Parietal lobe (tissue), 2 donors: ENCODE measurements at places on chromosomes 6 and 20. TPM values are rescaled to one million over a fixed set of nuclear protein-coding genes. Genes with fewer than 3 reads are reported as not detected.

Gene BFSP1
- total RNA-seq: 0.31 TPM

Gene TRPC4AP
- total RNA-seq: 70.1 TPM

Gene LKAAEAR1
- 0.63 TPM for total RNA-seq

Gene ACSS2
- 37.9 TPM for total RNA-seq

Gene SYCP2
- total RNA-seq: 5.3 TPM

Gene GHRH
- total RNA-seq: not detected

Gene COL12A1
- 67.3 TPM for total RNA-seq

Gene PPP1R3D
- total RNA-seq: 2.5 TPM

Gene ERVFRD-1
- not detected for total RNA-seq

Gene TCP11
- total RNA-seq: 0.63 TPM

Gene SLC17A2
- not detected for total RNA-seq

Gene SMIM26
- total RNA-seq: 47.3 TPM

Gene SLPI
- total RNA-seq: not detected

Gene HSD17B8
- total RNA-seq: 4.4 TPM

Gene RAET1G
- total RNA-seq: not detected

Gene OR2J3
- not detected for total RNA-seq

Gene CAP2
- 43.2 TPM for total RNA-seq

Gene MUC22
- not detected for total RNA-seq

Gene NRN1
- 13.1 TPM for total RNA-seq

Gene CCM2L
- 2.8 TPM for total RNA-seq

Gene TRIM15
- not detected for total RNA-seq

Gene NRSN1
- total RNA-seq: 31.6 TPM

Gene CITED2
- 31.3 TPM for total RNA-seq

Gene ADAM33
- total RNA-seq: 3.8 TPM

Gene RAET1L
- not detected for total RNA-seq

Gene LBP
- not detected for total RNA-seq

Gene SIRPB2
- total RNA-seq: 1.3 TPM

Gene LPIN3
- 0.63 TPM for total RNA-seq

Gene MCHR2
- 8.5 TPM for total RNA-seq

Gene DNAH8
- total RNA-seq: under 0.01 TPM

Gene THBS2
- total RNA-seq: 8.5 TPM
